ENCODE measurements at places on chromosomes 1 and 21.

- no peak for DNase-seq
These were observed 26.0 kb upstream of the ZRANB2 start for GRCh38 chr1:71106658-71107322.

- DNase-seq, result no peak
These were observed 60.4 kb downstream of the CNIH3 start for GRCh38 chr1:224676551-224676950.

GRCh38 chr1:232658386-232658785 is 28.5 kb upstream of the SIPA1L2 start:
- DNase-seq, result no peak

DNA sequence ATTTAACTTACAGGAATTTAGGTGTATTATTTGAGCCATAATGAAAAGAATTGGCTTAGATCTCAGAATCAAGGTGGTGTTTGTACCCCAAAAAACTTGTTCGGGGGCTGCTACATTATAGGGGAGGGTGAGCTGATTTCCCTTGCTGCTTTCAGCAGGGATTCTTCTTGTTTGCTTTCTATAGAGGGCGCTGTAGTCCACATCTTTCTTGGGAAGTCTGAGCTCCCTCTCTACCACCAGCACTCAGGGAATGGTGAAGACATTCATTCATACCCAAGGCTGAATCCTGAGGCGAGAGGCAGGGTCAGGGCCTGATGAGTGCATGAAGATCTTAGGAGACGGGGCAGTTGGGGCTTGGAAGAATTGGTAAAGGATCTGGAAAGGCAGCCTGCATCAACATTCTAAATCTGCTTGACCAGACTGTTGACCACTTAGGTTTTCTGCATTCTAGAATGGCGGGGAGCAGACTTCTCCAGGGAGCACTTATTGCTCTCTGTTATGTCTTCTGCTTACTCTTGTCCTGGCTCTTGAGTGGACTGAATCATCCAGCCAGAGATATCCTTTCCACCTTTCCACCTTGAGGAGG is 18.9 kb downstream of the SPATA46 start:
- peak; percentile 13 for DNase-seq

DNA sequence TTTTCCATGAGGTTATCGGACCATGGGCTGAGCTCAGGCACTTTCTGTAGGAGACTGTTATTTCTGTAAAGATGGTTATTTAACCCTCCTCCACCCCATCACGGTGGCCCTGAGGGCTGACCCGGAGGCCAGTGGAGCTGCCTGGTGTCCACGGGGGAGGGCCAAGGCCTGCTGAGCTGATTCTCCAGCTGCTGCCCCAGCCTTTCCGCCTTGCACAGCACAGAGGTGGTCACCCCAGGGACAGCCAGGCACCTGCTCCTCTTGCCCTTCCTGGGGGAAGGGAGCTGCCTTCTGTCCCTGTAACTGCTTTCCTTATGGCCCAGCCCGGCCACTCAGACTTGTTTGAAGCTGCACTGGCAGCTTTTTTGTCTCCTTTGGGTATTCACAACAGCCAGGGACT is 2.6 kb upstream of the CCDC28B start:
- DNase-seq, result no peak

GRCh38 chr1:156856282-156856785 is 2.6 kb downstream of the INSRR start:
- DNase-seq, result no peak

GRCh38 chr1:184945029-184945428 is 29.3 kb downstream of the NIBAN1 start:
- no peak for DNase-seq

GRCh38 chr21:15431053-15431452 is 298.7 kb upstream of the USP25 start:
- no peak for DNase-seq
